Activated naive CD8-positive, alpha-beta T cell treated with anti-CD3 and anti-CD28 coated beads for 36 hours (primary cell): ENCODE measurements at places on chromosomes 5 and 9. TPM values are rescaled to one million over a fixed set of nuclear protein-coding genes. Genes with fewer than 3 reads are reported as not detected.

Gene CDH6
- total RNA-seq, result not detected

DNA sequence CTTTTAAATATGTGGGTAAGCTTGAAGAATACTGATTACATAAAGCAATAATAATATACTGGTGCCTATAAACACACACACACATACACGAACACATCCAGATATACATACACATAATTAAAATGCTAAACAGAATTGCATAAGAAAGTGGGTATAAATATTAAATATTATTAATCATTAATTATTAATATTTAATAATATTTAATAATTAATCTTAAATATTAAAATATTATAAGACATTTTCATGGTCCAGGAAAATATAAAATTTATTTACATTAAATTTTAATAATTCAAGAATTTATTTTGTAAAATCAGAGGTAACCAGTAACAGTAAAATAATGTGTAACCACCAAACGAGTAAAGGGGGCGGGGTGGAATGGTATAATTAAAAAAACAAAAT lies 178.3 kb downstream of the TMEM232 start:
- no peak for DNase-seq

DNA sequence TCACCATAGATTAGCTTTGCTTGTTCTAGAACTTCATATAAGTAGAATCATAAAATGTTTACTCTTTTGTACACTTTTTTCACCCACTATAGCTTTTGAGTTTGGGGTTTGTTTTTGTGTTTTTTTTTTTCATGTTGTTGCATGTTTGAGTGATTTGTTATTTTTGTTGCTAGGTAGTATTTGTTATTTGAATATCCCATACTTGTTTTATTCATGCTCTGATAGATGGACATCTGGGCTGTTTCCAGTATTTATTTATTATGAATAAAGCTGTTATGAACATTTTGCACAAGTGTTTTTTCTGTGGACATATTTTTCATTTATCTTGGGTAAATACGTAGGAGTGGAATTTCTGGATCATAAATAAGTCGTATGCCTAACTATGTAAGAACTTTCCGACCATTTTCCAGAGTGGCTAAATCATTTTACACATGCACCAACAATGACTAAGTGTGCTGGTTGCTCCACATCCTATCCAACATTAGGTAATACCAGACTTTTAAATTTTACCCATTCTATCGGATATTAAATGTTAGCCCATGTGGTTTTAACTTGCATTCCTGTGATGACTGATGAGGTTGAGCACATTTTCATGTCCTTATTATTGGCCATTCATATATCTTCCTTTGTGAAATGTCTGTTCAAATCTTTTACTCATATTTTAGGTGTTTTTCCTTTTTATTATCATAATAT lies 69.1 kb upstream of the NR4A3 start:
- DNase-seq, result no peak

- no peak for DNase-seq
Observed at GRCh38 chr5:125550274-125550673, 803.8 kb upstream of the ZNF608 start.

Gene SLC46A2
- total RNA-seq, result not detected

Gene RNF44
- 53.8 TPM for total RNA-seq

GRCh38 chr9:136640171-136641111 lies 22.3 kb upstream of the EGFL7 start:
- DNase-seq, result no peak

DNA sequence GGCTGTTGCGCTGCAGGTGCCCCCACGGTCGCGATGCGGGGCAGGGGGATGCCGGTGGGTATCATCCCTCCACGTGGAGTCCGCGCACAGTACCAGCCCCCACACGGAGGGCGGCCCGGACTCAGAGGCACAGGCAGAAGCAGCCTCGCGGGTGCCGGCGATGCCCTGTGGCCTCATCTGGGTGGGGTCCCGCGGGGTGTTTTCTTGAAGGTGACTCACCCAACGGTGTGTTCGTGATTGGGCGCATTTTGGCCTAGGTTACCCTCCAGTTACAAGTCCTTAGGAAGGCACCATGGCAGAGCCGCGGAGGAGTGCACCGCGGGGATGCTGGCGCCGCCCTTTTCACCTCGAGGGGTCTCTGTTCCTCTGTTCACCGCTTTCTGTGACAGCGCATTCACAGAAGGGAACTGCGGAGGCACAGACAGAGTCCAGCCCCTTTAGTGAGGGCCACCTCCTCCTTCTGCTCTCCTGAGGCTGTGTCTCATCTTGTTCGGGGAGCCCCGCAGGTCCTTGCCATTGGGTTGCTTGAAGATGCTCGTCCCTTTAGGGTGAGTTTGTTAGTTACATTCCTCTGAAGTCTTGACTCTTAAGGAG lies 21.6 kb upstream of the EXOC3 start:
- no peak for DNase-seq
